ENCODE measurements at places on chromosomes 6 and 20.

- DNase-seq: no peak
Measured at GRCh38 chr6:41325446-41326066, 9.9 kb upstream of the NCR2 start.

DNA sequence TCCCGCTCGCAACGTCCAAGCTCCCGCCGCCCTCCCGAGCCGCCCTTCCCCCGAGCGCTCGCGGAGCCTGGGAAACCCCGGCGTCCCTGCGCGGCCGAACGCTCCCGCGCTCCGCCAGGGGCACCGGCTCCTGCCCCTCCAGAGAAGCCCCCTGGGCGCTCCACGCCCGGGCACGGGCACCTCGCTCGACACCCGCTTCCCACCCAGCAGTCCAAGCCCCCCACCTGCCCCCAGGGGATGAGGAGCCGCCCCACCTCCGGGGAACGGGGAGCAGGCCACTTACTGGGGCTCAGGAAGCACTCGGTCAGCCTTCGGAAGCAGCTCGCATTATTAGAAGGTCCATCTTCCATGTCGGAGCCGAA is 1.4 kb downstream of the PDE10A start:
- DNase-seq: no peak

DNA sequence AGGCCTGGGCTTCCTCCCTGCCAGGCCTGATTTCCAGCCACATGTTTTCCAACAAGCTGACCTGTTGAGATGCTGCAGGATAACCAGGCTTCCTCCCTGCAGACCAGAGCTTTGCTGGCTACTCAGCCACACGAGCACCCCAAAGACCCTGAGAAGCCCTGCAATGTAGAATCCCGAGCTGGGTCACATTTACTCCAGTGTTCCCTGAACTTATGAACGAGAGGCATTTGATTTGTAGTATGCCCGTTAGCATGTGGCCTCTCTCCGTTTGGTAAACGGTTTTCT is 4.0 kb downstream of the SIRPA start:
- no peak for DNase-seq

DNA sequence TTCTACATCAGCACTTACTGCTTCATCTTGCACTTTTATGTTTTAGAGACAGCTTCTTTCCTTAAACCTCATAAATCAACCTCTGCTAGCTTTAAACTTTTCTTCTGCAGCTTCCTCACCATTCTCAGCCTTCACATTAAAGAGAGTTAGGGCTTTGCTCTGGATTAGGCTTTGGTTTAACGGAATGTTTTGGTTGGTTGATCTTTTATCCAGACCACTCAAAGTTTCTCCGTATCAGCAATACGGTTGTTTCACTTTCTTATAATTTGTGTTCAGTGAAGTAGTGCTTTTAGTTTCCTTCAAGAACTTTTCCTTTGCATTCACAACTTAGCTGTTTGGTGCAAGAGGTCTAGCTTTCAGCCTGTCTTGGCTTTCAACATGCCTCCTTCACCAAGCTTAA is 40.4 kb downstream of the DNAAF9 start:
- no peak for DNase-seq

GRCh38 chr6:127367023-127367375 is 23.6 kb upstream of the ECHDC1 start:
- no peak for DNase-seq

- DNase-seq: no peak
Measured at GRCh38 chr20:31760519-31761240, 21.6 kb downstream of the TPX2 start.

GRCh38 chr20:49657118-49657901 is 56.4 kb downstream of the B4GALT5 start:
- DNase-seq: no peak

DNA sequence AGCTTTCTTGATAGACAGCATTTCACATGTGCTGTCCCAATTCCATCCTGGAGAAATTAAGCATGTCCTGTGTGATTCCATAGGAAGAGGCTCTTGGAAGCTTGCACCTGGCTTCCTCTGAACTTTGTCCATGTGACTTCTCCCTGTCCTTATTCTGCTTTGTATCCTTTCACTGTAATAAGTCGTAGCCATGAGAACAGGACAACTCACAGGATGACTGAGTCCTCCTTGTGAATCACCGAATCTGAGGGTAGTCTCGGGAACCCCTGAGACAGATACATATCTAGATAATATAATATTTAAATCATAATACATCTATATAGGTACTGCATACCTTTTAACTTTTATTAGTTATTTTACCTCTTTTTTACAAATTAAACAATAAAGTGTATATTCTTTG is 156.7 kb upstream of the THEMIS start:
- no peak for DNase-seq

- no peak for DNase-seq
Measured at GRCh38 chr6:144316862-144317195, 31.7 kb downstream of the UTRN start.

GRCh38 chr6:74902089-74902488 is 303.8 kb downstream of the COL12A1 start:
- no peak for DNase-seq

DNA sequence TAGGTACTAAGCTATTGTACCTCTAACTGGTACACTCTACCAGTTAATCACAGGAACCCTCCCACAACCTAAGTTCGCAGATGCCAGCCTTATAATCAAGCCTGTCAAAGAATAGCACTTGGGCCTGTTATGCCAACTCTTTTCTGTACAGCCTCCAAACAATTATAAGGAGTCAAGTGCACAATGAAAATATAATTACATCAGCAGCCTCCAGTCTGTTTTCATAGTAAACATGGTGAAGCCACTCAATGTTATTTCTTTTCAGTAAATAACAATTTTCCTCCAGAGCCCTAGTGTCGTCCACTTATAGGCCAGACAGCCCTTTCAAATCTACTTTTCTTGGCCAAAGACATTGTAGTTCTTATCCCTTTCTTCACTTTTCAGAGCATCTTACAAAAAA is 82.7 kb upstream of the CARMIL1 start:
- DNase-seq: no peak

- DNase-seq: no peak
Measured at GRCh38 chr20:25690427-25690826, 6.2 kb downstream of the ZNF337 start.

GRCh38 chr6:133888929-133889556 is at the start of gene TCF21:
TSS of gene TCF21 (plus strand) at chr6:133889113. CDS start at chr6:133889398, 285 bp downstream.
- no peak for DNase-seq

- DNase-seq: no peak
Measured at GRCh38 chr20:23151008-23151703, 65.0 kb upstream of the CD93 start.

- DNase-seq: no peak
Measured at GRCh38 chr6:149614337-149614736, 34.2 kb downstream of the KATNA1 start.

- DNase-seq: peak; percentile 22
Measured at GRCh38 chr20:36604952-36605398, 604 bp upstream of the RAB5IF start.

DNA sequence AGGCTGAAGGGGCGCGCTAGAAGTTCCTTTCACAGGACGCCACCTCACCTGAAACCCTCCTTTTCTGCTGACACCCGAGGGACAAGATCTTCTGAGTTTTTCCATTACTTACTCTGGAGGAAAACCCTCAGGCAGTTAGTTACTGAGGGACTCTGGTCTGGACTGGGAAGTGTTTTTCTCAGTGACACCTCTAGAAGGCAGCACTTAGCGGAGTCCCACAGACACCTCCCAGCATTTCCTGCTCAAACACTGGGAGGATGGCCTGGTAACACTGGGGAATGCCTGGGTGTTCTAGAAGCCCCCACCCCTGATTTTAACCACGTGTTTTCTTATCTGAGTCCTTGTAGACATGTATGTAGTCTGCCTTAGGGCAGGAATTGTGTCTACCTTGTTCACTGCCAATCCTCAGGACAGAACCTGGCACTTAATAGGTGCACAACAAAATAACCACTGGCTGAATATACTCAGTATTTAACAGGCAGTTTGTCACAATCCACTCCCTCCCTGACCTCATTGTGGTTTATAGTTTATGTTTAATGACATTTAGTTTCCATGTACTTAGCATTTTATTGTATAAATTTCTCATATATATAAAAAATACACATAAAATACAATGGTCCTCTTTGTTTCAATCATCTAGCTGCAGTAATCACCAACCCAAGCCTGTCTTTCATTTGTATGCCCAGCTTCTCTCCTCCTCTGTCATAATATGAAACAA is 4.8 kb downstream of the GSTA3 start:
- no peak for DNase-seq

GRCh38 chr20:25236450-25237304 is 11.2 kb upstream of the PYGB start:
- no peak for DNase-seq

DNA sequence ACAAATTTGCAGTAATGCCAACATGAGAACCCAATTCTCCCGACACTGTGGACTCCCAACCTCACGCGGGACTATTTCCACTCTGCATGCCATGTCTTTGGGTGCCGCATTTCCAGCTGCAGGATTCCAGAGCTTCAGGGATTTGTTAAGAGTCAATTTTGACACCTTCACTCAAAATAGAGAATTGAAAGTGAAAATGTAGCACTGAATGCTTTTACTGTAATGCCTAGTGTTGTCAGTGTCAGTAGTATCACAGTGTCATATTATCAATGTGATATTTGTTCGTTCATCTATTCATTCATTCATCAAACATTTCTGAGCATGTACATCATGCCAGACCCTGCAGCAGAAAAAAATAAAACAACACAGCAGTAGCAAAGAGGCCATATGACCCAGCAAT is 13.4 kb upstream of the FAM50B start:
- no peak for DNase-seq

- DNase-seq: no peak
Measured at GRCh38 chr6:25660512-25660911, 8.5 kb downstream of the SCGN start.

DNA sequence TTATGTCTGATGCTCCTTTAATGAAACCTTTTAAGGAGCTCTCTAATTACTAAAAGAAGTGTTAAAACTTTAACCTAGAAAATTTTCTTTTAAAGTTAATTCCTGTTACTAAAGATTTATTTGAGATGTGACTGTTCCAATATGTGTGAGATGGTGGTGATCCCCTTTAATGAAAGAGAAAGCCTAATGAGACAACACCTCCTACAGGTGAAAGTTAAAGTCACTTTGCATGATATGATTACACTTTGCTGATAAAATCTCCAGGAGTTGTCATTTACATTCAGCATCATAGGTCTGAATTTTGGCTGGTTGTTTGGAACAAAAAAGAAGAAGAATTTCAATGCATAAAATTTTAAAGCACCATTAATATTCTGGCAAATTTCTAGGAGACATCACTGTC is 307.4 kb downstream of the TRDN start:
- DNase-seq: no peak

- DNase-seq: peak; percentile 76
Measured at GRCh38 chr6:31546339-31546957, at the start of gene ATP6V1G2. TSS of gene ATP6V1G2 (minus strand) at chr6:31546608. CDS start at chr6:31546559, 49 bp downstream.

- no peak for DNase-seq
Measured at GRCh38 chr6:80094017-80094416, 12.5 kb upstream of the BCKDHB start.

DNA sequence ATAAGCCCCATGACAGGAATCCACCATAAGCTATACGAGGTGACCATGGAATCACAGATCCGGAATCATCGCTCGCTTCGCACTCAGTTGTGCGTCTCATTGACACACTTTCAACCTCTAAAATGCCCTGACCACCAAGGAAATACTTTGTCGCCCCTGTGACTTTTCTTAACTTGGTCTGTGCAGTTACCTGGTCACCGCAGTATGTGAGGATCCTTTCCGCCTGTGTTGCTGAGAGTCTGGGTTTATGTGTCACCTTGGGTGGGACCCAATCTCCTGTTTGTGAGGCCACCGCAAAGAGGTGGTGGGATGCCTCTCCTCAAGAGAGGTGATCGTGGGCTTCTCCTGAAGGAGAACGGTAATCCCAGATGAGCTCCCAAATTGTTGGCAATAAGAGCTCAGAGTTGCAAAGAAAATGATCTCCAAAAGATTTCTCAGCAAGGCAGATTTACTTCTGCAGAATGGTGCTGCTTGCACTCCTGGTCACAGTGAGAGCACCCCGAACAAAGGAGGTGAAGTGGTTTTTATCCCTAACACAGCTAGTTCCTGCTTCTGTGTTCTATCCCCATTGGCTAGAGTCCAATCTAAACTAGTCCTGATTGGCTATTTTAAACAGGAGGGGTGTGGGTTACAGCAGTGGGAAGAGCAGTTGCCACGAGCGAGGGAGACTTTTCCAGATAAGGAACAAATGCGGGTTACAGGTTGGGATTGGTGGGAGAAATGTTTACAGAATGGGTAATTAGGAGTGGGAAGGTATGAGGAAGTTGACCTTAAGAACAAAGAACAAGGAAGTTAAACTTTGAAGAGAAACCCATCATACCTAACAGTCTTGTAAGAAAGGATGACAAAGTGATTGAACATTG is 9.1 kb upstream of the ZNFX1 start:
- DNase-seq: no peak

DNA sequence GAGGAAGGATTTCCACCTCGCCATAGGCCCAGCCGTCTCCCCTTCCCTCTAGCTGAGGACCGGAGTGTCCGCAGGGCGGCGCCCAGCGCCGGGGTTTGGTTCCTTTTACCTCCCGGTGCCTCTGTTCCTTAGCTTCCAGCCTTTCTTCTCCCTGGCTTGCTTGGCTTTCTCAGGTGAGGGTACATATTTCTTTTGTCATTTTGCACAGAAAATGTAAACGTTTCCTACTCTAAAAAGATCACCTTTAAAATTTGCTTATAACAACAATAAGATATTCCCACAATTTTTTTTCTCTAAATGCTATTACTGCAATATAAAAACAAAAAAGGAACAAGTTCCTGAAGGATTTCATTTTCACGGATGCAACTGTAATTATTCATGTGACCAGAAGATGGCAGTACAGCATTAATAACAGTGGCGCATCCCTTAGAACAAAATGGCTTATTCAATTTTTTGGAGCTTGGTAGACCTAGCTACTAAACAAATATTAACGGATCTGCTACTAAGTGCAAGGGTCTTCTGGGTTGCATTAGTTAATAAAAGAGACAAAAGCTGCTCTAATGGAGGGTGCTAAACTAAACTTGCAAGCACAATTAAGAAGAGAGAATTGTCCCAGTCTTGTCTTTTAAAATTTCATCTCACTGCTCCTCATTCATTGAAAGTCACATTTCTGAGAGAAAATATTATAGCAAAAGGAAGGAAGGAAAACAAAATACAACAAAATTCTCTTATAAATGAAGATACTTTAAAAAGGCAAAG is 172.9 kb downstream of the ADGRG6 start:
- no peak for DNase-seq

GRCh38 chr20:63636752-63637628 is 10.1 kb upstream of the GMEB2 start:
- no peak for DNase-seq

- no peak for DNase-seq
Measured at GRCh38 chr6:106620931-106621672, 8.2 kb downstream of the RTN4IP1 start.

GRCh38 chr6:124999105-124999764 is 37.0 kb downstream of the RNF217 start:
- no peak for DNase-seq

DNA sequence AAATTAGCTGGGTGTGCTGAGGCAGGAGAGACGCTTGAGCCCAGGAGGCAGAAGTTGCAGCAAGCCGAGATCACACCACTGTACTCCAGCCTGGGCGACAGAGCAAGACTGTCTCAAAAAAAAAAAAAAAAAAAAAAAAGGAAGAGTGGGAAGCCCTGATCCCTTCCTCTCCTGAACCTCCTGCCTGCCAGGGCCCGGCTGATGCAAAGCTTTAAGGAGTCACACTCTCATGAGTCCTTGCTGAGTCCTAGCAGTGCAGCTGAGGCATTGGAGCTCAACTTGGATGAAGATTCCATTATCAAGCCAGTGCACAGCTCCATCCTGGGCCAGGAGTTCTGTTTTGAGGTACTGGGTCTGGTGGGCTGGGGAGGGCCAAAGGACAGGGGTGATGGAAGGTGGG is 15.1 kb downstream of the SYNGAP1 start:
- no peak for DNase-seq

- DNase-seq: no peak
Measured at GRCh38 chr6:169701311-169701953, 397 bp downstream of the WDR27 start.

All from stimulated activated naive CD4-positive, alpha-beta T cell (primary cell).